ENCODE measurements at places on chromosomes 12 and 14.

DNA sequence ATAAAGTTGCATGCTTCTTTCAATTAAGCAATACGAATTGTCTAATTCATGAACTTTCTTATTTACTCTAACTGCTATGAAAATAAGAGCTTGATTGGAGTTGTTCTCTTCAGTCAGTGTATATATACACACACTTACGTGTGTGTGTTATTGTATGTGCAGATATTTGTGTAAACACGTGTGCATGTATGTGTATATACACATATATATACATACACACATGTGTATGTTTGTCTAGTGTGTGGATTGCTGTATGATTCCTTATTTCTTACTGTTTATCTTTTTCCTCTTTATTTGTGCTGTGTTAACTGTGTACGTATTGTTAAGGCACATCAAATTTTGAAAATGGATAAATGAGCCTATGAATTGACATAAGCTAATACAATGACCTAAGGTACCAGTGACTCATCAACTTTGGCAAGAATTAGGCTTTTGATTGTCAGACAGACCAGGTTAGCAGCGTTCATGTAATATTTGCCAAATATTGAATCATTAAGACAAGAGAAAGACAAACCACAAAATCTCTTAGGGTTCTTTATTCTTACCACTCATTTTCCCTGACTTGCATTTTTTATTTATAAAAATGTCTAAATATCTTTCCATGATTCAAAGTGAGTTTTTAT, 423.9 kb downstream of the SOX5 start:
- DNase-seq: no peak

DNA sequence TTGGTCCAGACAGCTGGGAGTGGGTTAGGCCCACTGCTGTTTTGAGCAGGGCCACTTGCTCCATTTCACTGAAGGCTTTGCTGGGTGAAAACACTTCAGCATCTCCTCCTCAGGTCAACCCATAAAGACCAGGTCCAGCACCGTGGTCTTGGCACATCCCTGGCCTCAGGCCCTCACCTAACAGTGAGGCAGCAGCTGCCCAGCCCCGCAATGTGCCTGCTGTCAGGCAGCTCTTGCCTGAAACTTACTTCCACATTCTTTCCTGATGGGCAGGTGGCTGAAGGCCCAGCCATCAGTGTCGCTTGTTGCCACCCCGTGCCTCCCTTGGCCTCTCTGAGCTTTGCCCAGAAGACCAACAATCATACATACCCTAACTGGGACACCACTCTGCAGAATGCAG, 54.4 kb downstream of the ANAPC7 start:
- no peak for DNase-seq

- DNase-seq: no peak
These were observed 14.0 kb downstream of the KRT76 start for GRCh38 chr12:52763036-52763659.

GRCh38 chr12:7966563-7966962, 30.6 kb upstream of the SLC2A3 start:
- no peak for DNase-seq

DNA sequence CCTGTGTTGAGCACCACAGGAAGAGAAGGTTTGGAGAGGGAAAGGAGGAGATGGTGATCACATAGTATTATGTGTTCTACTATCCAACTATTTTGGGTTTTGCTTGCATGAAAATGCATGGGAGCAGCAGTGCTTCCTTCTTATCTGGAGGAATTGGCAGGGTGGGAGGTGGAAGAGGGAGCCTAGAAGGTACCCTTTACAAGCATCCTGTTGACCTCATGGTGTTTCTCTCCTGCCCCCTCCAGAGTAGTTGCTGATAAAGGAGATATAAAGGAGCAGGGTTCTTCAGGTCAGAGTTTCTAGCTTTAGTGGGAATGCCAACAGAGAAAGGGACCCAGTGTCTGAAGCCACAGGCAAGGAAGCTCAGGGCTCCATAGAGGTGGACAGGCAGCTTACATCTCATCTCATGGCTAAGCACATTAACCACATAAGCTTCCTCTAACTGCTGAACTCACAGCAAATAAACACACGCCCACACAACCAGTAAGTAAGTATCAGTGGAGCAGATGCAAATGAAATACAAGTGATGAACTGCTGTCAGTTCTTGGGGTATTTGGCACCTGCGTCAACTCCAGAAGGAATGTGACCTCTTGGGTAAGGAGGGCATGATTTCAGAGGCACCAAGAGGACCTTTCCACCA, 174.2 kb upstream of the SLC38A2 start:
- DNase-seq: no peak

- no peak for DNase-seq
These were observed 110.0 kb downstream of the FOXG1 start for GRCh38 chr14:28876572-28876945.

Data from pancreas (tissue), 10 donors.